T-helper 17 cell (primary cell): ENCODE measurements at places on chromosomes 7 and 10. TPM values are rescaled to one million over a fixed set of nuclear protein-coding genes. Genes with fewer than 3 reads are reported as not detected.

DNA sequence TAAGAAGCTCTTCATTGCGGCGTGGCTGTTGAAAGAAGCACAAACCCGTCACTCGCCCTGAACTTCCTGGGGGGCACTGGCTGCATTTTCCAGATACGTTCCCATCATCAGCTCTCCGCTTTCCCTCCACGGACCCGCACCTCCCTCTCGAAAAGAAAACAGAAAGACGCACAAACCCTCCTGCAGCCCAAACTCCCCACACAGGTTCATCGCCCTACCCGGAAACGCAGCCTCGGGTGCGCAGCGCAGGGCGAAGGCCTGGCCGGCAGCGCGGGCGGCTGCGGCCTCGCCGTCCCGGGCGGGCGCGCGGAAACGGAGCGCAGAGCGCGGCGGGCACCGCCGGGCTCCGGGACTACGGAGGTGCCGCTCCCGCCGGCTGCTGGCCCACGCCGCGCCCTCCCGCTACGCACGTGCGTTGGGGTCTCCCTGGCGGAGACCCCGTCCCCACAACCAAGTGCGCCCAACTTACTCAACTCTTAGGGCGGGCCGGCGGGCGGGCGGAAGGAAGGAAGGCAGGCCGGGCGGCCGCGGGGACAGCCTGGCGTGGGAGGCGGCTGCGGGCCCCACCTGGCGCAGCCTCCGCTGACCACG lies 822 bp downstream of the ZNF800 start:
- DNase-seq, result peak; percentile 38

DNA sequence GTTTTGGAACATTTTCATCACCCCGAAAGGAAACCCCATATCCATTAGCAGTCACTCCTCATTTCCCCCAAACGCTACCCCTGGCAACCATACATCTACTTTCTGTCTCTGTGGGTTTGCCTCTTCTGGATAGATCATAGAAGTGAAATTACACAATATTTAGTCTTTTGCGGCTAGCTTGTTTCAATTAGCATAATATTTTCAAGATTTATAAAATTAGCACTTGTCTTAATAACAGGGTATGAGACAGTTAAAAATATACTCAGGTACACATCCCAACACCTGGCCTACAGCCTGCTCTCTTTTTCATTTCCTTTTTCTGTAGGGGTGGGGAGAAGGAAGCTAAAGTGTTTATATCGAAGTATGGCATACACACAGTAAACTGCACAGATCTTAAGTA lies 81.4 kb upstream of the LRGUK start:
- no peak for DNase-seq

GRCh38 chr10:3805791-3806461 lies 20.9 kb upstream of the KLF6 start:
- DNase-seq, result peak; percentile 66

DNA sequence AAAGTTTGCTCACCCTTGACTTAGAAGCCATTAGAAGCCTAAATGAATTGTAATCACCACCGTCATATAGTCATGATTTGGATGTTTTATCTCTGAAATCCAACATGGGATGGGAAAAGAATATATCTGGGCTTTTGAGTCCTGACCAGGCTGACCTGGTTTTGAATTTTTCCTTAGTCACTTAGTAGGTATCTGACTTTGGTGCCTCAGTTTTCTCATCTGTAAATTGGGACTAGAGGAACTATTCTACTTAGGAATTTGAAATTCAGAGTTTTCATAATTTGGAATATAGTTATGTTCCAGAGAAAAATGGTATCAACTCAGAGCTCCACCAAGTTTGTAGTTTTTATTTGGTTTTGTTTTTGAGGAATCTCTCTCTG lies 40.9 kb downstream of the SHOC2 start:
- no peak for DNase-seq

- DNase-seq, result no peak
Measured at GRCh38 chr7:142384493-142384922, 126.7 kb upstream of the PRSS58 start.

- DNase-seq, result no peak
Measured at GRCh38 chr10:91317541-91317940, 92.6 kb upstream of the HECTD2 start.

Gene MXI1
- 48.8 TPM for total RNA-seq

- DNase-seq, result no peak
Measured at GRCh38 chr7:21256310-21256877, 171.5 kb upstream of the SP4 start.

GRCh38 chr7:12982178-12982577 lies 294.7 kb downstream of the ARL4A start:
- DNase-seq, result no peak

Gene FAM180A
- total RNA-seq, result not detected
